ENCODE measurements at places on chromosomes 1 and 21.

- H3K4me1 ChIP-seq: no peaks in the 10 kb centered on the region
- DNase-seq: no peak
- H3K4me3 ChIP-seq: no peak overlapping the region
- no peaks in the 10 kb centered on the region for H3K27me3 ChIP-seq
Measured at GRCh38 chr1:172203135-172203823, 217.2 kb upstream of the C1orf105 start.

DNA sequence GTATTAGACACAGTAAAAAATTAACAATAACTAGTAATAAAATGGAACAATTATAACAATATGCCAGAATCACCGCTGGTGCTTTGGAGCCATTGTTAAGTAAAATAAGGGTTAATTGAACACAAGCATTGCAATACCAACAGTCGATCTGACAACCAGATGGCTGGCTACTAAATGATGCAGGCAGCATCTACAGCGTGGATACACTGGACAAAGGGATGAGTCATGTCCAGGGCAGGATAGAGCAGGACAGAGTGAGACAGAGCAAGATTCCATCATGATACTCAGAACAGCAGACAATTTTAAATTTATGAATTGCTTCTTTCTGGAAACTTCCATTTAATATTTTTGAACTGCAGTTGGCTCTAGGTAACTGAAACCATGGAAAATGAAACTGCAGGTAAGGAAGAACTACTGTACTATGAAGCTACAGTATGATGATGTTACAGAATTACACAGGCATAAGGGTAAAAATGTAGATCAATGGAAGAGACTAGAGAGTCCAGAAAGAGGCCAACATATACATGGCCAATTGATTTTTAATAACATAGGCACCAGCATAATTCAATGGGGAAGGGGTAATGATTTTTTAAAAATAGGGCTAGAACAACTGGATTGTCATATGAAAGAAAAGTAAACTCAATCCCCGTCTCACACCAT lies 168.7 kb downstream of the RRAGC start:
- no peak overlapping the region for H3K27ac ChIP-seq
- no peaks in the 10 kb centered on the region for H3K4me1 ChIP-seq
- H3K27me3 ChIP-seq: no peaks in the 10 kb centered on the region
- no peak for DNase-seq

DNA sequence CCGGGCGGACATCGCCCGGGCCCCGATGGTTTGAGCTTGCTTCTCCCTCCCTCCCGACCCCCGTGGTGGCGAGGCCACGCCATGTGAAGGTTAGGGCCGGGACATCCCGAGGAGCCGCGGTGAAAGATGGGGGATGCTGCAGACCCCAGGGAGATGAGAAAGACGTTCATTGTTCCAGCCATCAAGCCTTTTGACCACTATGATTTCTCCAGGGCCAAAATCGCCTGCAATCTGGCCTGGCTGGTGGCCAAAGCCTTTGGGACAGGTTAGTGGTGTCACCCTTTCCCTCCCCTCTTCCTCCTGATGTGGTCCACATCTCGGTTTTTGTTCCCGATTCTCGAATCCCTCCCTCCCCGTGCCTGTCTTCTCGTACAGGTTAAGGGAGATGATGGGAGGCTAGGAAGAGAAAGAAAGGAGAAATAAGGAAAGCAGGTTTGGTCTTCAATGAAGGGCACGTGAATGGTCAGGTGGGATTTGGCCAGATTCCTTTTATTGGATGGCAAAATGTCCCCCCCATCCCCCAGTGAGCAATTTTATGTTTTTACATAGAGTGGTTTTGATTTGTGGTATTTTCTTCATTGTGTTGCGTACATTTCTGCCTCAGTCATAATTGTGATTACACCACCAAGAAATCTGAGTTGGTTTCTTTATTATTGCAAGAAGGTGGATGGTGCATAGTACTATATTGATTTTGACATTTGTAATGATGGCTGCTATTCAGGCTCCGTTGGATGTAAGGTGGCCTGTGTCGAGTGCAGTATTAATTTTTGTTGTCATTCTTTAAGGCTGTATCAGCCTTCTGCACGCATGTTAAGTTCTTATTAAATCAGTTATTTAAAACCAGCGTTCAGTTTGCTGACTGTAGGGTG lies 1.2 kb downstream of the CAMSAP2 start:
- H3K27me3 ChIP-seq: no peaks in the 10 kb centered on the region
- H3K27ac ChIP-seq: peak overlapping the region; percentile 99
- peaks cover 28% of the 10 kb centered on the region for H3K4me1 ChIP-seq
- no peaks in the 10 kb centered on the region for H3K36me3 ChIP-seq

- H3K4me3 ChIP-seq: no peak overlapping the region
- H3K4me1 ChIP-seq: no peaks in the 10 kb centered on the region
- no peak overlapping the region for H3K27ac ChIP-seq
- H3K27me3 ChIP-seq: no peaks in the 10 kb centered on the region
- no peaks in the 10 kb centered on the region for H3K36me3 ChIP-seq
Measured at GRCh38 chr1:76433526-76433925, 359.0 kb downstream of the ST6GALNAC3 start.

DNA sequence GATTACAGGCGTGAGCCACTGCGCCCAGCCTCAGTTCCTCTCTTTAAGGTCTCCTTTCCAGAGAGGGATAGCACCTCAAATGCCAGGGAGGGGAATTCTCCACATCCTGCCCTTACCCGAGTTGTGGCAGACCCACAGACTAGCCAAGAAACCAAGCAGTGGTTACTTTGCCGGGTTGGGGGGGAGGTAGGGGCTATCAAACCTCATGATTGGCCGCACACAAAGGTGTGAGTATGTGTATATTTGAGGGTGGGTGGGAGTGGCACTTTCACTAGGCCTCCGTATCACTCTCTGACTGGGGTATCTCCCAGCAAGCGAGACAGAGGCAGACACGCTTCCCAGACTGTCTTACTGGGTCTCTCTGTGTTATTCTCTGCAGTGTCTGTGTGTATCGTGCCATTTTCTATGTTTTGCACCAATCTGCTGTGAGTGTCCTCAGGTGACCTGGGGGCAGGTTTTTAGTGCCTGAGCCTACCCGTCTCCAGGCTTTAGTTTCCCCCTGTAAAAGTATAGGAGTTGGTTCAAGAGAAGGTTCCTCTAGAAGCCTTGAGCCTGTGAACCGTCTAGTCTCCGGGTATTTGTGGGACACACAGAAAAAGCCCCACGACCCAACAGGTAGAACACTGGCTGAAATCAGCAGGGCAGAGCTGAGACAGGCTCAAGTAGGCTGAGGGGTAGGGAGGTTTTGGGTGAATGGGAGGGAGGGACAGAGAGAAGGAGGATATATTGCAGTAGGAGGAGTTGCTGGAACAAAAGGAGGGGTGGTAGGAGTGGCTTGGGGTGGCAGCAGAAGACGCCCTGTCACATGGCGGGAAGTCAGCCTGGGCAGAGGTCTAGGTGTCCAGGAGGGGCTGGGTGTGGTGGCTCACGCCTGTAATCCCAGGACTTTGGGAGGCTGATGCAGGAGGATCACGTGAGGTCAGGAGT lies 10.3 kb downstream of the LMNA start:
- H3K4me1 ChIP-seq: peaks cover 100% of the 10 kb centered on the region
- no peaks in the 10 kb centered on the region for H3K27me3 ChIP-seq
- peak overlapping the region; percentile 41 for H3K4me3 ChIP-seq
- peak overlapping the region; percentile 97 for H3K27ac ChIP-seq

- H3K4me3 ChIP-seq: no peak overlapping the region
- no peaks in the 10 kb centered on the region for H3K36me3 ChIP-seq
- no peaks in the 10 kb centered on the region for H3K4me1 ChIP-seq
- no peaks in the 10 kb centered on the region for H3K27me3 ChIP-seq
Measured at GRCh38 chr1:191099696-191100095, 622.0 kb upstream of the BRINP3 start.

GRCh38 chr1:186152227-186152619 lies 222.8 kb downstream of the TPR start:
- no peaks in the 10 kb centered on the region for H3K27me3 ChIP-seq
- peaks cover 4% of the 10 kb centered on the region for H3K36me3 ChIP-seq
- H3K27ac ChIP-seq: no peak overlapping the region
- H3K4me1 ChIP-seq: no peaks in the 10 kb centered on the region
- H3K4me3 ChIP-seq: no peak overlapping the region

DNA sequence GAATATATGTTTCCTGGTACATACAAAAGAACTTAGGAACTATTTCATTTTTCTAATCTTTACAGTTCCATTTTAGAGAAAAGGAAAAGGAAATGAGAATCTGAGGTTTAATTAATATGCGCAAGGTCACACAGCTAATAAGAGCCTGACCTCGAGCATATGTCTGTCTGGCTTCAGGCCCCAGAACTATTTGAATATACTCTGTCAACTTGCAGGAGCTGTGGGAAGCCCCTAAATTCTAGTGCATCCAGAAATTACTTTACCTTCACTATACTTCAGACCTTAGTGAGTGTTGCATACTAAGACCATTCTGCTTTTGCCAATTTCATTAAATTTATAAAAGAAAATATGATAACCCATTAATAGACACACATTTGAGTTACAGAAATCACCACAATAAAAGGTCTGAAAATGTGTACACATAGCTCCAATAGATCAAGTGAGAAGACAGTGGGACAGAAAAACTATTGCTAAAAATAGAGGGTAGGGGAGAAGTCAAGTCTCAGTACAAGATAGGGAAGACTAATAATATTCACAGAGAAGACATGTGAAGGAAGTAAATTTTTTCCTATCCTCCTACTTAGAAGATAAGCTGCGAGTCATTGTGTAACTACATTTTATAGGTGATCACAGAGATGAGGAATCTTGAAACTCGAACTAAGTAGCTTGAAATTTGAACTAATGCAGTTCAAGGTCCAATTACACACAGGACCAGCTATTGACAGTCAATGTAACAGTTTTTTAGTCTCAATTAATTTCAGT lies 3.8 kb downstream of the RGS13 start:
- H3K27me3 ChIP-seq: no peaks in the 10 kb centered on the region
- no peak overlapping the region for H3K27ac ChIP-seq
- no peak for DNase-seq

GRCh38 chr1:116855191-116855619 lies 54.5 kb upstream of the PTGFRN start:
- no peaks in the 10 kb centered on the region for H3K27me3 ChIP-seq
- peak overlapping the region; percentile 28 for H3K27ac ChIP-seq
- no peaks in the 10 kb centered on the region for H3K4me1 ChIP-seq
- no peaks in the 10 kb centered on the region for H3K36me3 ChIP-seq
- DNase-seq: peak; percentile 72

- H3K4me1 ChIP-seq: no peaks in the 10 kb centered on the region
- H3K27ac ChIP-seq: peak overlapping the region; percentile 97
- H3K4me3 ChIP-seq: peak overlapping the region; percentile 93
- DNase-seq: no peak
- no peaks in the 10 kb centered on the region for H3K27me3 ChIP-seq
Measured at GRCh38 chr21:44874240-44874496, 678 bp upstream of the PTTG1IP start.

DNA sequence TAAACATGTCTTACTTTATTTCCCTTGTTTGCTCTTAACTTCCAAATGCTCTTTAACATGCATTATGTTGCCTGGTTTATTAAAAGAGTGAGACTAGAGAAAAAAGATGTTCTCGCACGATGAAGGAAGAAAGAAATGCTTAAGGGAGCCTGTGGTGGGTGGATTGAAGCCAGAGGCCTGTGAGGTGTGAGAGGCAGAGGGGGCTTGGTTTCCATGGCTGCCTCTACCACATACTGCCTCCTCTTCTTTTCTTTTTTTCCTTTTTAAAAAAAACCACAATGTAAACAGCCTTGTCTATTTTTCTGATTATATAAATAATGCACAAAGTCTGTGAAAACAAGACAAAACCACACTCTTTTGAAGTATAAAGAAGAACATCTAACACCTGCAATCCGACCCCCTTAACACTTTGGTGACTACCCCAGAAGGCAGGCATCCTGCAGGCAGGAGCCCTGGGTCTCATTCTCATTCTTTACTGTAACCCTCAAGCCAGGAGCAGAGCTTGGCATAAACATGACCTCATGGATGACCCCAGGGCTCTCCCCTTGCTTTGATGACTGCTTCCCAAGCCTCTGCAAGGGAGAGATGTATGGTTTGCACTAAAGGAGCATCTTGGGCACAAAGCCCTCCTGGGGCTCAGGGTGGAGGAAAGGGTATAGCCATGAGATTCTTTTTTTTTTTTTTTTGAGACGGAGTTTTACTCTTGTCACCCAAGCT lies 10.1 kb upstream of the PARP1 start:
- H3K27ac ChIP-seq: no peak overlapping the region
- no peak for DNase-seq
- H3K4me3 ChIP-seq: no peak overlapping the region
- H3K4me1 ChIP-seq: no peaks in the 10 kb centered on the region
- no peaks in the 10 kb centered on the region for H3K27me3 ChIP-seq
- no peaks in the 10 kb centered on the region for H3K36me3 ChIP-seq
